ENCODE measurements at places on chromosomes 13 and 19.
A peak's percentile ranks its signal among the peaks of the same experiment; 100 is the strongest.

GRCh38 chr13:25214491-25215252 lies 42.6 kb upstream of the AMER2 start:
- no peak for DNase-seq

- no peak for DNase-seq
These were observed 132.2 kb downstream of the FREM2 start for GRCh38 chr13:38819053-38819452.

GRCh38 chr13:98677398-98677797 lies 75.1 kb downstream of the SLC15A1 start:
- DNase-seq, result no peak

DNA sequence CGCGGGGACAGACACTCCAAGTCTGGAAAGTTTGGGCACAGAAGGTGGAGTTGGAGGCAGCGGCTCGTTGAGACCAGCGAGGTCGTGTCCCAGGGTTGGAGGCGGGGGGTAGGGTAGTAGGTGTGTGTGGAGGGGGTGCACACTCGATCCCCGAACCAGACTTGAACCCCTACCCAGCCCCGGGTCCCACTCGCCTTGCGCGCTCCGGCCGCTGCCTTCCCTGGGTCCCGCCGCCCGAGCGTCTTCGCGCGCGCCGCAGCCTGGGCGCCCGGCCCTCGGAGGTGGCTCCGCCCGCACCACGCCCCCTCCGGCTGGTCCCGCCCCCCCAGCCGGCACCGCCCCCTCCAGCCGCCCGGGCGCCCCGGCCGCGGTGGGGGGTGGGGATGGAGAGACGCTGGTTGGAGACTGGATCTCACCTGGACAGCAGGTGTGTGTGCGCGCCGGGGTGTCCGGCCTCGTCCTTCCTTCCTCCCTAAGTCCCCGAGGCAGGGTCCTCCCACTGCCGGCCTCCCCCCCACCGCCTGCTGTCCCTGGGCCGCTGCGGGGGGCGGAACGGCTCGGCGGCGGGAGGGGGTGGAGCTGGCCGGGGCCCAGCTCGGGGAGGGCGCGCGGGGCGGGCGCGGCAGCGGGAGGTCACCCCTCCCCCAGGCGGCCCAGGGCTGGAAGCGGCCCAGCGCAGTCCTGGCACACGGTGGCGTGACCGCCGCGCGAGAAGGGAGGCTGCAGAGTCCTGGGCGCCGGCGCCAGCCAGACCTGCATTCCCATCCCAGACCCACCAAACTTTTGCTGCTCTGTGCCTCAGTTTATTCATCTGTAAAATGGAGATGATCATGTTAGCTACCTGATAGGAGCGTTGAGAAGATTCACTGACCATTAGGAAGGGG lies at the start of gene KANK2:
TSS of gene KANK2 (minus strand) at position 255 of the 884 bp plus-strand sequence. CDS start 3,034 bp downstream, outside the sequence.
- DNase-seq, result peak; percentile 70

- no peak for DNase-seq
These were observed 89.2 kb downstream of the PTPRS start for GRCh38 chr19:5251096-5252065.

DNA sequence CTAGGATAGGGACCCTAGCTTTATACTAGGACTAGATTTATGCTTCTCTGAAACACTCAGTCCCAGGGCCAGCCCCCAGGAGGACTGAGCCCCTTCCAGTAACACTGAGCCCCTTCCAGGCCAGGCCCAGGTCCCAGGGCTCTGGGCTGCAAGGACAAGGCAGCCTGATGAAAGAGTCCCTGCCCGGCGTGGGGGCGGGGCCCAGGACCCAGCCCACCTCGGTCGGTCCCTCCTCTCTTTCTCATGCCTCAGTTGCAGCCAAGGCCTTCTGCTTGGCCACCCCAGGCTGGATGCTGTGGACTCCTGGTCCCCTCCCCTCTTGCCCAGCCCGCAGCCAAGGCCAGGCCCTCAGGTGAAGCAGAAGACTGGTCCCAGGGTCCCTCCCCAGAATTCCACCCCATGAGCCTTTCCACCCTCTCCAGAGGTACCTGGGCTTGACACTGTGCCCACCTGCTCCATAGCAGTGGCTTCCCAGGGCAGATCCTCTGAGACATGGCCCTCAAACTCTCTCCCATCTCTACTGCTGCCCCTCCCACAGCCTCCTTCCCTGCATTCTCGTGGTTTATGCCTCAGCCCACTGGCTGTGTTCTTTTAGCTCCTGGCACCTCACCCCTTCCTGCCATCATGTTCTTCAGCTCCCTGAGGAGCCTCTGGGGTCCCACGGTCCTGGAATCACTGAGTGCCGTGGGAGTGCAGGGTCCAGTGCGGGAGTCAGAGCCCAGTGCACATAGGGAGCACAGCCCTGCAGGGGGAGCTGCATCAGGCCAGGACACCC lies 53.6 kb upstream of the C1QTNF9B start:
- DNase-seq, result no peak

- no peak for DNase-seq
These were observed 64.8 kb downstream of the DCT start for GRCh38 chr13:94414708-94415107.

GRCh38 chr13:47865883-47866282 lies 135.2 kb downstream of the SUCLA2 start:
- DNase-seq, result no peak

DNA sequence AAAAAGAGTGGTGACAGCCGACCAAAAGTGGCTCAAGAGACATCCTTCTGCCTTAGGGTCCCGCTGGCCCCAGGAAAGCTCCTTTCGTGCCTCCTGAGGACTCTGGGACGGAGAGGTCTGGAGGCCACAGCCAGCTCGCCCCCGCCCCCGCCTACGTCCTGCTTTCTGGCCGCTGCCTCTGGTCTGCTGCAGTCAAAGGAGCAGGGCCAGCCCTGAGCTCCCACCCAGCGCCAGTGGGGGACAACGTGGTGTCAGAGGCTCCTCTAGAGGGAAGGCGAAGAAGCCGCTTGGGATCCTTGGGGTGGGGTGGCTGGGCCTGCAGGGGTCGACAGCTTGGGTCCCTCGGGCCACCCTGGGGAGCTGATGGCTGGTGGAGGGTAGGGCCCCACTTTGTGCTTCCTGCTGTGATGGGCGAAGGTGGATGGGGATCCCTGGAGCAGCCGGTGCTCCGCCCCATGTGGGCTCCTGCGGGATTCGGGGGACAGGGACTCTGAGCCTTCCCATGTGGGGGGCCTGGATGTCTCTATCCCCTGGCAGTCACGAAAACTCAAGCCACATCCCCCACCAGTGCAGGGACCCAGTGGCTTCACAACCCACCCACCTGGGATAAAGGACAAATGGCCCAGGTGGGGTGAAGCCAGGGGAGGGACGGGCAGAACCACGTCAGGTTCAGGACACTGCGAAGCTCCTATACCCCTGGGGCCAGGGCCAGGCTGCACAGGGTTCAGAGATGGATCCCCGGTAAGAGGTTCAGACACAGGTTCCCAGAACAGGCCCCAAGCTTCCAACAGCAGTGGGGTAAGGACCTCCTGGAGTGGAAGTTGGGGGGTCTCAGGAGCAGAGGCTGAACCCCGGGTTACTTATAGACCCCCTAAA lies 9.0 kb upstream of the DIRAS1 start:
- no peak for DNase-seq

DNA sequence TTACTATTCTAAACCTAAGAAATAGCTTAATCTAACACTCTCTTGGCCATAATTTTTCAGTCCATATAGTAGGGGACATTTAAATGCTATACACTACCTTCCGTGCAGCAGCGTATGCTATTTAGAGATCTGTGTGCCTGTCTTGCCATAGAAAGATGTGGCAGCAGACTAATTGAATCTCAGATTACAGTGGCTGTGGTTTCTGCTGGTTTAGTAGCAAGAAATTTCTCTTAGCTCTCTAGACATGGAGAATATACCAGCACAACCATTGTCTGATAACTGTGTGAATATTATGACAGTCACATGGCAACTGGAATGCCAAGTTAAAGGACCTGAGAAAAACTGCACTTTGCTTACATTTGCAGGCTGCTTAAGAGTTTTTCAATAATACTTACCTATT lies 672.4 kb upstream of the MIR17HG start:
- no peak for DNase-seq
